Activated naive CD8-positive, alpha-beta T cell treated with anti-CD3 and anti-CD28 coated beads, Interleukin-2, amount 50 U/mL, for 24 hours (primary cell): ENCODE measurements at places on chromosomes 5 and 9.
A peak's percentile ranks its signal among the peaks of the same experiment; 100 is the strongest.

- peak; percentile 67 for DNase-seq
These were observed at the start of gene DRD1 for GRCh38 chr5:175444060-175444904. Gene DRD1 (minus strand): TSS chr5:175444182. CDS start chr5:175443099, 1,083 bp downstream.

DNA sequence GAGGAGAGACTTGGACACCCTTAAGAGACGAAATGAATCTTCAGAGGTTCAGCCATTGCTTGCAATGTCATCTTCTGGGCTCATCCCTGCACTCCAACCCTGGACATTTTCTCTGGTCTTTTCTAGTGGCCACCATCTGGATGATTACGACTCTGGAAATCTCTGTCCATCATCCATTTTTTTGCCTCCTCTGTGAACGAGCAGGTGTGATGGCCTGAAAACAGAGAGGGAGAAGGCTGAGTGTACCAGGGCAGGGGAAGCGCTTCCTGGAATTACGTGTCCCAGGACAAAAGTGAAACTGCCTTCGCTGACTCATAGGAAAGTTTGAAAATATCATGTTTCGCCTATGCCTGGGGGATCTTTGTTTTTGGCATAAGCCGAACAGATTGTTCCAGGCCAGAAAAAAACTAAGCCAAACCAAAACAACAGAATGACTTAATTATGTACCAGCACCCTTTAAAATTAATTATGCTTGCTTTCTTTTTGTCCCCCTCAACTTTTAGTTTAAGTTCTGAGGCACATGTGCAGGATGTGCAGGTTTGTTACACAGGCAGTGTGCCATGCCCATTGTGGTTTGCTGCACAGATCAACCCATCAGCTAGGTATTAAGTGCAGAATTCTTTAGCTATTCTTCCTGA, 31.9 kb downstream of the ANKRD33B start:
- peak; percentile 50 for DNase-seq

- no peak for DNase-seq
These were observed 379.0 kb downstream of the TLR4 start for GRCh38 chr9:118083161-118083560.

GRCh38 chr9:18255747-18256146, 218.2 kb upstream of the ADAMTSL1 start:
- DNase-seq: no peak

DNA sequence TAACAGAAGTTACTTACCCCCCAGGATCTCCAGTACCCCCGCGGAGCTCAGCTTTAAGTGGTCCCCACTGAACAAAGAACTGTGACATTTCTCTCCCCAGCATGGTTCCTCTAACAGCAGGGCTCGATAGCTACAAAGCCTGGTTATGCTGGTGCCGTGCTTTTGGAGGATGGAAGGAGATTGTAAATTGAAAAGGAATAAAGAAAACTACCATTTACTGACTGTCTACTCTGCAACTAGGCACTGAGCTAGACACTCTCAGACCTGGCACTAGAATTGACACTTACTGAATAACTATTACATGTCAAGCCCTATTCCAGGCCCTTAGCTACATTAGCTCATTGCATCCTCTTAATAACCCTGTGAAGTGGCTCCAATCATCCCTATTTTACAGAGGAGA, 145.3 kb downstream of the TTLL11 start:
- DNase-seq: no peak

DNA sequence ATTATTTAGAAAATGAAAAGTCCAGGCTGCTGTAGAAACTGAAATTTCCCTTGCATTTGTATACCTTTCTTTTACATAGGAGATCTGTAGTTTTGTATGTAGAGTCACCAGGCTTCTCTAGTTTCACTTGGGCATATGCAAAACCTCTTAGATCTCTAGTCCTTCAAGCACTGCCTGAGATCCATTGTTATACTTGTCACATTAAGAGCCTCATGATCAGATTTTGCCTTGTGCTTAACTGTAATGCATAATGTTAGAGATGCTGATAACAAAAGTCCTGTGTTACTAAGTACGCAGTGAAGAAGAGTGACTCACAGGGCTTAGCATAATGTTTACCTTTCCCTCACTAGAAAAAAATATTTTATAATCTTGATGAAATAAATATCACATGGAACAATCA, 250.2 kb downstream of the CYLC2 start:
- DNase-seq: no peak

DNA sequence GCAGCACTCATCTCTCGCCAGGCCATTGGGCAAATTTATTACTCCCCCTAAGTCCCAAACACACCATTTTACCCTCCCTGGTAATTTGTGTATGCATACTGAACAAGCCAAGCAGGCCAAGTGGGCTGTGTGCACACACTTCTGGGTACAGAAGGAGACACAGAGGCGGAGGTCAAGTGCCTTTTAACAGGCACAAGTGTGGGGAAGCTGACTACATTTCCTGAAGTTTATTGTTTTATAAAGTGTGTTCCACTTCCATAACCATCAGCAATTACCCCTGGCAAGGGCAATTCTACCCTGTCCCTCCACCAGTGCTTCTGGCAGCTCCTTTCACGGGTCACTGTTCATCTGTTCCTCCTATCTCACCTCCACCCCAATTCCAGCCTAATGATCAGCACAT, 93.9 kb downstream of the SETX start:
- DNase-seq: no peak

GRCh38 chr5:14794583-14795230, 76.9 kb downstream of the ANKH start:
- DNase-seq: no peak

DNA sequence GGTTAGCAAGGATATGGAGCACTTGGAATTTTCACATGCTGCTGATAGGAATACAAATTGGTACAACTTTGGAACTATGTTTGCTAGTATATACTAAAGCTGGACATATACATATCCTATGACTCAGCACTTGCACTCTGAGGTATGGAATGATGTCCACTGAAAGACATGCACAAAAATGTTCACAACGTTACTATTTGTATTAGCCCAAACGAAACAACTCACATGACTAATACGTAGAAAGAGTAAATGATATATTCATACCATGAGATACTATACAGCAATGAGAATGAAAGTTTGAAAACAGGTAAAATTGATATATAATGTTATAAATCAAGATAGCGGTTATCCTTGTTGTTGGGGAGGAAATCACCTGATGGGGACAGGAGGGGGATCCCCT, 45.5 kb upstream of the CDC42SE2 start:
- DNase-seq: no peak

DNA sequence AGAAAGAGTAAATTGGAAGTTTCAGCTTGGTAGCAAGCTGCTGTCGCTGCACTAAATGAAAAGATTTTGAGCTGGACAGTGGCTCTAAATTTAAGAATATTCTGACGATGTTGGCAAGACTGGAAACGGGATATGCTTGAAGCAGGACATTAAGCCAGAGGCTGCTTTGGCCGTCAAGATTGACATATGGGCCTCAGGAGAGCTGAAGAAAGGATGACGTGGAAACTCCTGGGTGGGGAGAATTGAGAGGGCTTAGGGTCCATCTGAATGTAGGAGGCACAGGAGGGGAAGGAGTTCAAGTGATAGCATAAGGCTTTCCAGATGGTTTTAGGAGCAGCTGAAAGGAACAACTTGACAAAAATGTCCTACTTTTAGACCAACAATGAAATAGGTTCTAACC, 108.9 kb downstream of the PAPPA start:
- DNase-seq: no peak

- no peak for DNase-seq
These were observed 132.4 kb downstream of the TRPM6 start for GRCh38 chr9:74755355-74755754.

DNA sequence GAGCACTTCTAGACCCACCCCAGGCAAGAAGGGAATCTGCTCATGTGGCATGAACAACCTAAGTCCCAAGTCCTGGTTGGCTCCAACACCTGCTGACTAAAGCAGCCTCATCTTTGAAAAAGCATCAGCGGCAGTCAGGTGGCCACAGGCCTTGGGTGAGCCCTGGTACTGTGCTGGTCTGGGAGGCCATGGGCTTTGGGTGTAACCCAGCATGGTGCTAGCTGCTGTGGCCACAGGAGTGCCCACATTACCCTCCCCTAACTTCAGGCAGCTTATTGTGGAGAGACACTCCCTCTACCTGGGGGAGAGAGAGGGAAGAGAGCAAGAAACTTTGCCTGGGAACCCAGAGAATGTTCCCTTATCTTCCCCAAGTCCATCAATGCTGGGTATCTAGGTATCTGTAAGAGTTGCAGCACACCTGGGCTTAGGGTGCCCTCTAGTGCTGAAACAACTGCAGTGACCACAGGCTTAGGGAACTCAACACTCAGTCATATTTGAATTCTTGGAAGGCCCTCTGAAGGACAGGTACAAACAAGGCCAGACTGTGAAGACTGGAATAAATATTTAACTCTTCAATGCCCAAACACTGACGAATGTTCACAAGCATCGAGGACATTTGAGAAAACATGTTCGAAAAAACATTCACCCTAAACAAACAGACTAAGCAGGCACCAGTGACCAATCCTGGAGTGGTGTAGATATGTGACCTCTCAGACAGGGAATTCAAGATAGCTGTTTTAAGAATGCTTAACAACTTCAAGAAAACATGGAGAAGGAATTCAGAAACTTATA, 69.9 kb upstream of the OR2K2 start:
- no peak for DNase-seq

DNA sequence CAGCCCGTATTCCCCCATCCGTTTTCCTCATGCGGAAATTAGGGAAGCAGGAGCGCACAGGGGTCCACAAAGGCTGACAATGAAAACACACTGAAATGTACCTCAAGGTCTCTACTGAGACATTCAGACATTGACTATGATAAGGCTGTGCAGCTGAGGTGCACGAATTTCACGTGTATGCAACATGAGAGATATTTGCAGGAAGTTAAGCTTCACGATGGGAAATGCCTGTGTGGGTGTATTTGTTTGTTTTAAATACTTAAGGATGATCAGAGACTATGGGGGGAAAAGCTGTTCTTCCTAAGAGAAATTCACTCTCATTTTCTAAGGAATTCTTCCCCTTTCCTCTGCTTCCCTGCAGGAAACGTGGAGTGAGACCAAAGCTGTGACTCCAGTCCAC, 2.6 kb upstream of the SPATA31E1 start:
- DNase-seq: no peak

- DNase-seq: no peak
These were observed 55.0 kb downstream of the IPPK start for GRCh38 chr9:92614763-92615461.

GRCh38 chr5:73019766-73020165, 63.9 kb downstream of the FCHO2 start:
- DNase-seq: no peak

GRCh38 chr5:62460578-62460983, 48.0 kb downstream of the IPO11 start:
- DNase-seq: no peak
